ENCODE measurements at places on chromosomes 3 and 15.

DNA sequence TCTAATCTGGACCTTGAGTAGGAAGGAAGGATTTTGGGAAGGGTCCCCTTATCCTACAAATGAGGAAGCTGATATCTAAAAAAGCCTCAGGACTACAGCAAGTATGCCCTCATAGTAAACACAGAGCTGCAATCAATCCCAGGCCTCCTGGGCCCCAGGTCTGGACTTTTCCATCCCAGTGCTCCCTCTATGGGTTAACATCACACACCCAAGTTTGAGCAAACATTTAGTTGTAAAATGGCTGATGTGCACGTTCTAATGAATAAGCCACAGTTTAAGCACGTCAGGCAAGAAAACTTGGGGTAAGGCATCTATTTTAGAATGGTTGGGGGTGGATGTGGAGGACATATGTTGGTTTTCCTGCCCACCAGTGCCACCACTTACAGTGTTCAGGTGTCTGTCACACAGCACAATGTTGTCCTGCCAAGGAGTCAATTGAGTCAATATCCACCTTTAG is 44.3 kb upstream of the UBE2E1 start:
- DNase-seq = no peak

DNA sequence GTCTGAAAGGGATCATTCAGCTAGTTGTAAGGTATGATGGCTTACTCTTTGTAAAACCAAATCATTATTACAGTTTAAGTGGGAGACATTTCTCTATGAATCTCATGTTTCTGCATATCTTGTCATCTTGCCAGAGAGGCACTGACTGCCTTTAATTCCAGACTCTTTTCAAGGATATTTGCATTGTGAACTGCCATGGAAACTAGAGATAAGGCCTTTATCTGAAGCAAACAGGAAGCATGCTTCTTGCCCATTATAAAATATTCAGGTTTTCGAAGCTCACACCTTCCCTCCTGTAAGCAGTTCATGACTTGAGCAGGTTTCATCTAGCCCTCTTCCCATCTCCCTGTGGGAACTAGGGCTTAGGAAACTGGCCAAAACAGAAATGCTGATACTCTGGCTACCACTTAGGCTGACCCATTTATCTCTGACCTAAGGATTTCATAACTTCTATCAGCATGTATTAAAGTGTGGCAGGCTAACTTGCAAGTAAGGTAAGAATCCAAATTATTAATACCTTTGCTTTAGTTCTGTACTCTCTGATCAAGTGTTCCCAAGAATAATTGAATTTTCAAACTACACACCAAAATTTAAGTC is 326.6 kb upstream of the ALCAM start:
- DNase-seq = no peak

DNA sequence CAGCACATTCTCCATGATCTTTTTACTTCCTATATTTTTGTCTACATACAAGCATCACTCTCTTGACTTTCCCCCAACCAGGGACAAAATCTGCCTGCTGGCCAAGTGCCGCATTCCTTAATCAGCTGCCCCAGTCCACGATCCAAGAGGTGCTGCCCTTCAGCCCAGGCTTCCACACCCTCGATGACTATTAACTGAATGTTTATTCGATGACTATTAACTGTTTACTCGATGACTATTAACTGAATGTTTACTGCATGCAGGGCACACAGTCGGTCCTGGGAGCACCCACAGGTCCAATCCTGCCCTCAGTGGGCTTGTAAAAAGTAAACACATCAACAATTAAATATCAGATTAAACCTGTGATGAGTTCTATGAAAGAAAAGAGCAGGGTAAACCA is 256.9 kb downstream of the ARRDC4 start:
- DNase-seq = no peak

DNA sequence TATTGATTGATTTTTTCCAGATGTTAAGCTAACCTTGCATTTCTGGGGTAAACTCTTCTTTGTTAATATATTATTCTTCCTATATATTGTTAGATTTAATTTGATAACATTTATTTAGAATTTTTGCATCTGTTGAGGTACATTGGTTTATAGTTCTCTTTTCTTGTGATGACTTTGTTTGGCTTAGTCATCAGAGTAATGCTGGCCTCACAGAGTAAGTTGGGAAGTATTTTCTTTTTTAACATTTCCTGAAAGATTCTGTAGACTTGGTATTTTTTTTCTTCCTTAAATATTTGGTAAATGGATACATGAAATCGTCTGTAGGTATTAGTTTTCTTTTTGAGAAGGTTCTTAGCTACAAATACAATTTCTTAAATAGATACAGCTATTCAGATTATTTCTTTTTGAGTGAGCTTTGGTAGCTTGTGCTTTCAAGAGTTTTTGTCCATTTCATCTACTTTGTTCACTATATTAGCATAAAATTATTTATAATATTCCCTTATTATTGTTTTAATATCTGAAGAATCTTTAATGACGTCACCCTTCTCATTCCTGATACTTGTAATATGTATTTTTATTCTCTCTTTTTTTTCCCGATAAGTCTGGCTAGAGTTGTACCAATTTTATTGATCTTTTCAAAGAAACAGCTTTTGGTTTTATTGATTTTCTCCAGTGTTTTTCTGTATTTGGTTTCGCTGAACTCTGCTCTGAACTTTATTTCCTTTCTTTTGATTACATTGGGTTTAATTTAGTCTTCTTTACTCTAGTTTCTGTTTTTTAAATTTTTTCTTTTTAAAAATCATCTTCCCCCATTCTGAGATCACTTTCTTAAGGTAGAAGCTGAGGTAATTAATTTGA is 6.5 kb upstream of the HPS3 start:
- DNase-seq = no peak

DNA sequence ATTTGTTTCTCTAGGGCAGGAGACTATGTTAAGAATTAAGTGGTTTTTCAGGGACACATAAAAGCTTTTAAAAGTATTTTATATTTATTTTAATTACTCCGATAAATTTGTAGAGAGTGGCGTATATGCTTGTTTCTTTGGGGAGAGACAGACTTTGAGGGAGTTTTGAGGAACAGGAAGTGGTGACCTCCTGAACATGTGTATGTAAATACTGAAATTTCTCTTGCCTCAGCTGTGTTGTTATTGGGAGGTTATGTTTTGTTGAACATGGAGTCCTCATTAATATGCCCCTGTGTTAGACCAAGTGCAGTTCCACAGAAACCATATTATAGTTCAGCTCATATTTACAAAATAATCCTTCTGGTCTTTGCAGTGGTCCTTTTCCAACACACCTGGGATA is 41.8 kb upstream of the UTS2B start:
- DNase-seq = no peak
